ENCODE measurements at places on chromosomes 4 and X.

DNA sequence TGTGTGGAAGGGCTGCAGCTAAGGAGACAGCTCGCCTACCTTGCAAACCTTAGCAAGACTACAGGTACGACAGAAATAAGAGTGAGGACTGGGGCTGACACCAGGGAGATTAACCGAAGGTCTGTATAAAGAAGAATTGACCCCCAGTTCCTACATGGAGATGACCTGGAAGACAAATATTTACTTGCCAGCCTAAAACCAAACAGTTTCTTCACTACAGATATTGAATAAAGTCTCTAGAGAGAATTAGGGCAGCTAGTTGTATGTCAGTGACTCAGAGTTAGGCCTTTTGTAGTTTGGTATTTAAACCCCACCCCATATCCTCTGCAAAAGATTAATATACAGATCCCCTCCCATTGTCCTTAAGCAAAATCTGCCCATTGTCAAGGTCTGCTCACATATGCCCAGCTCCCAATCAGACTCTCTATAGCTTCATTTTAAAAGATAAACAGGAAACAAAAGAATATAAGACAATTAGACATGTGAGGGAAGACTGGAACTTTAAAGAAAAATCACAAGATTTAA, 28.1 kb upstream of the FRMPD3 start:
- no peak for DNase-seq

DNA sequence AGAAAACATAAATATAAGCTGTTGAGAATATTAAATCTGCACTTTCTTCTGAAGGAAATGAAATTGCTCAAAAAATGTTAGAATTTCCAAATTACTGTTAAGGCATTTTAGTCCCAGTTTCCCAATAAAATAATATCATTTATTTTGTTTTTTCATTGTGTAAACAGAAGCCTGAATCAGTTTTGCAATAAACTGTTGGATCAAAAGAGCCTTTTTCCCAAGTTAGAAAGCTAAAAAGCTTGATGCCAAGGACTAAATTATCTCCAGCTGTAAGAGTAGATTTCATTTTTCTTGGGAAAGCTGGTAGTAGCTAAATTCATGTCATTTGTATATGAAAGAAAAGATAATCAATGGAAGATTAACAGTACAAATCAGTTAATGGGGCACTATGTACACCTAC, 95.8 kb downstream of the RNF150 start:
- no peak for DNase-seq

- DNase-seq = no peak
Measured at GRCh38 chr4:145520172-145520571, 38.5 kb downstream of the SMAD1 start.

GRCh38 chr4:176309772-176310171, 10.0 kb upstream of the SPCS3 start:
- DNase-seq = no peak

- DNase-seq = no peak
Measured at GRCh38 chr4:126758493-126758892, 874.3 kb upstream of the INTU start.

DNA sequence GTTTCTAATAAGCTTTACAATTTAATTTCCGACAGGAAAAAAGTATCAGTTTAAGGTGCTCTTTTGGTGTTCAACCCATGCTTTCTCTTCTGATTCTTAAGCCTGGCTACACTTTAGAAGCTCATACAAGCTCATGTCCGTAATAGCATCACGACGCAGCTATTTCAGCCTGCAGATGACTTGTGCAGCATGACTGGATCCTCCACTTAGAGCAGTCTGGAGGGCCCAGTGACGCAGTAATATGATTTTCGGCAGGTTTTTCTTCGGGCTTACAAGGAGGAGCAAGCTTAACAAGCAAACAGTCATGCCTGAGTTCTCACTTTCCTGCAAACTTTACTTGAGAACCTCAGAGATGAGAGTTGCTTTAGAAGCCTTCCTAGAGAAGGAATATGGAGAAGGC, 85.3 kb upstream of the MAML3 start:
- DNase-seq = peak; percentile 42

- no peak for DNase-seq
Measured at GRCh38 chrX:41808047-41808446, 84.1 kb downstream of the GPR82 start.

DNA sequence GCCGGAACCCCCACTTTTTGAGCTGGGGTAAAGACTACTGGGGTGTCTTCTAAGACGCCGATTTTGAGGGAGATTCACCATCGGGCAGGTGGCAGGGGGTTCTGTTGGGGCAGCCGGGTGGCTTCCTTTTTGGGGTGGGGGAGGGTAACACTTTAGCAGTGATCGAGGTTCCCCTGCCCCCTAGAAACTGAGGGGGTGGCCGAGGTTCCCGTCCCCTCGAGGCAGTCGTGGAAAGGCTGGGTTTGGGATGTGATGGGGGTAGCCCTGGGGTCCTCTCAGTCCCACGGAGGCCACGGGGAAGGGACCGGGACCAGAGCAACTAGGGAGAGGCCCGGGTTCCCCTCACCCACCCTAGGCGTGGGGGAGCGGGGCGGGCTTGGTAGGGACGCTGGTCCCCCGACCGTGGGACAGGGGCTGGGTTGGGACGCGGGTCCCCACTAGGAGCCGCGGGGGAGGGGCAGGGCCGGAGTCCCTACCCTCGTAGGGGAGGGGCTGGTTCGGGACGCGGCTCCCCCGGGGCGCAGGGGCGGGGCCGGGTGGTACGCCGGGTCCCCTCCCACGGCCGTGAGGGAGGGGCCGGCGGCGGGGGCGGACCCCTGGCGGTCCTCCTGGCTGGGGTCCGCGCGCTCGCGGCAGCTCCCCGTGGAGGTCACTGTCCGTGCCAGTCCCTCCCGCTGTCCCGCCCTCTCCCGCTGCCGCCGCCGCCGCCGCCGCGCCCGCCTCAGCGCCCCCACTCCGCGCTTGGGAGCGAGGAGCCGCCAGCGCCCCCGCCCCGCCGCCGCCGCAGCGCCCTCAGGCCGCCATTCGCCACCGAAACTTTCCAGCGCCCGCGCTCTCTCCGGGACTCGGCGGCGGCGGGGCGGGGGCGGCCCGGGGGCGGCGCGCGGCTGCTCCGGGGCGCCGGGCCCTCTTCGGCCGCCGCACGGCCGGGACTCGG, at the start of gene TBL1X:
Gene TBL1X (plus strand): TSS at position 624 of the 937 bp plus-strand sequence. CDS start 188,529 bp downstream, outside the sequence.
- DNase-seq = peak; percentile 19

- peak; percentile 14 for DNase-seq
Measured at GRCh38 chr4:105140684-105141490, 5.8 kb upstream of the TET2 start.

DNA sequence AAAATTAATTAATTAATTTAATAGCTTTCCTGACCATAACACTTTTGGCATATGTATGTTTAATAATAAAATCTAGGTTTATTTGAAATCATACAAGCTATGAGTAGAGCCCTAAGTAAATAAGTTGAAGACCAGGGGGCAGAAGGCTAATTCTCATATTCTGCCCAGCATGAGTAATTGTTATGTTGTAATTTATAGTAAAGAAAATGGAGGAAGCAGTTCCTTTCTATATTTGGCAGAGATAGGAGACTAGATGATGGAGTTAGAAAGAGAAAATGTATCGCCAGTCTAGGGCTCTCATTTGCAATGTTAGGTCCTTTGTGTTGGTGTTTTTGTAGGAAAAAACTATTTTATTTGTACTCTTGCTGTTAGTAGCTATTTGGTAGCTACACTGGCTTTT, 89.1 kb downstream of the FNIP2 start:
- no peak for DNase-seq

GRCh38 chr4:12889054-12889453, 595.1 kb downstream of the RAB28 start:
- no peak for DNase-seq

GRCh38 chrX:119249891-119250290, 13.8 kb downstream of the PGRMC1 start:
- DNase-seq = no peak

DNA sequence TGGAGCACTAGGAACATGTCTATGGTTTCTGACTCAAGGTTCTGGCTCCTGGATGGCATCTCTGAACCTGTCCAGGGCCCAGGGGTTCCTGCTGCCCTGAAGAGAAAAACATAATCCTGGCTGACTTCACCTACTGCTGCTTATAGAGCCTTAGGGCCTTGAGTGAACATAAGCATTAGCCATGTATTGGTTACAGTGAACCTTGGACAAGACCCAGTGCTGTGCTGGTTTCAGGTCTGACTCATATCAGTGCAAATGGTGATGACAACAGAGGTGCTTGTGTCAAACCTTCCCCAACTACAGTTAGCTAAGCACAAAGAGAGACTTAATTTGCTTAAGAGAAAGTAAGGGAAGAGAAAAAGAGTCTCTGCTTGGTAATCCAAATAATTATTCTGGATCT, 1047.2 kb downstream of the GLUD2 start:
- DNase-seq = no peak

GRCh38 chrX:139203651-139204570, 326.6 kb upstream of the F9 start:
- DNase-seq = peak; percentile 26

DNA sequence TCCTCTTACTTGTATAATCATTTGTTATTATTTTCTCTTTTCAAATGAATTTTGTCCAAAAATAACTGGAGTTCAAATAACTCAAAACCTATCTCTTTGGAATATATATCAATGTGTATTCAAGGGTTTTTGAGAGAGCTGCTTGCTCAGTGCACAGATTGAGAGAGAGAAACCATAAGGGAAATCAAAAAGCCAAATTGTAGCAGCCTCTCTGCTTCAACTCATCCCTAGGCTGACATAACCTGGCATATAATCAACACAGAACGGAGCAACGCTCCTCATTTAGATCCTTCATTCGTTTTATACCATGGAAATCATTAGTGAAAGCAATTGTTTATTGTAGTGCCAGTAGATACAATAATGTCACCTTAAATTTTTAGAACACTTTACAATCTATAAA, 1.8 kb upstream of the GPM6A start:
- no peak for DNase-seq

DNA sequence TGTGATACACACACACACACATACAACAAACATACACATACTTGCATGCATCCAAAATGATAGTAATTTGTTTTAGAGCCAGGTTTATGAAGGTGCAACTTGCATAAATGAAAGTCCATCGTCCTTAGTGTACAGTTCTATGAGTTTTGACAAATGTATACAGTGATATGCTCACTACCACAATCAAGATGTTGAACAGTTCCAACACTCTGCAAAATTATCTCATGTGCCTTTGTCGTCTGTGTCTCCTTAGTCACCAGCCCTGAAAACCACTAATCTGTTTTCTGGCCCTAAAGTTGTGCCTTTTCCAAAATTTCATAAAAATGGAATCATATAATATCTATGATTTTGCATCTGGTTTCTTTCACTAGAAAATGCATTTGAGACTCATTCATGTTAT, 67.8 kb upstream of the ANXA3 start:
- no peak for DNase-seq

GRCh38 chr4:59374416-59374815, 1825.7 kb upstream of the ADGRL3 start:
- DNase-seq = no peak

DNA sequence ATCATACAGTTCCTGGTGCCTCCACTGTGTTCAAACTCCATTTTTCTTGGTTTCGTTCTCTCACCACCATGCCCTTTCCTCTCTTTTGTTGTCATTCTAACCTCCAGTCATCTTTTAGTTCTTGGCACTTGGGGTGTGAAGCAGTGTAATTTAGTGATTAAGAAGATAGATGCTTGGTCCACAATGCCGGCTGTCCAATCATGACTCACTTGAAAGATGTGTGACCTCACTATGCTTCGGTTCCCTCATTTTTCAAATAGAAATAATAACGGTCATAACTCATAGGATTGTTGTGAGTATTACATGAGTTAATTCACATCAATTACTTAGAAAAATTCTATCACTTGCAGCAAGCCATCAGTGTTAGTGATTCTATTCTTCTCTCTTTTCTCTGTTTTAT, 327.8 kb downstream of the ADGRL3 start:
- DNase-seq = no peak

DNA sequence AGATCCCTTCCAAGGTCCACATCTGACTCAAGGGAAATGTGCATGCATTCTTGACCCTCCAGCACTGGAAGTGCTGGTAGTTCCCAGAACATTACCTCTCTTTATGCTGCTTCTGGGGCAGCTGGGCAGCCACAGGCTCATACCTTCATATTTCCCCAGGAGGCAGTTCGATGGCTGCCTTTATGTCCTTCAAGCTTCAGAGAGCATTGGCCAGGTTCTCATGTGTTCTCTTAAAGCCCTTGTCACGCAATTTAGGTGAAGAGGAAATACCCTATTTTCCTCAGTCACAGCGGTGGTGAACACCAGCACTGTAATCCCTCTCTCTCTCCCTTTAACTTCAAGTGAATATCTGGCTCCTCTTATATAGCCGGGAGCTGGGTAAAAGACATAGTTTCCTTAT, 134.3 kb downstream of the MID1IP1 start:
- no peak for DNase-seq

DNA sequence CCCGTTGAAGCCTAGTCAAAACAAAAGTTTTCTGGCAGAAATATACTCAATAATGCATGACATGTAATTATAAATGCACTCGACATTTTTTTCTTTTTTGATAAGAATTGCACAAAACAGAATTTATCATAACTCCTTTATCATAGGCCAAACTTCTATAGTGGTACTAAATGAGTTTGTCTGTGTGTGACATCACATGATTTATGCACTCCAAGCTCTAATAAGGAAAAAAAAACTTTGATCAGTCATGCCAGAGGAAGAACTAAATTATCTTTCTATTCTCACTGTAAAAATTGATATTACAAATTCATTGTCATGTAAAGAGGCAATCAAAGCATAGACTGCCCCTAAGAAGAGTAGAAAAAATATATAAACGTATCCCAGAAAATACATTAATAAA, 112.4 kb upstream of the NOCT start:
- no peak for DNase-seq

DNA sequence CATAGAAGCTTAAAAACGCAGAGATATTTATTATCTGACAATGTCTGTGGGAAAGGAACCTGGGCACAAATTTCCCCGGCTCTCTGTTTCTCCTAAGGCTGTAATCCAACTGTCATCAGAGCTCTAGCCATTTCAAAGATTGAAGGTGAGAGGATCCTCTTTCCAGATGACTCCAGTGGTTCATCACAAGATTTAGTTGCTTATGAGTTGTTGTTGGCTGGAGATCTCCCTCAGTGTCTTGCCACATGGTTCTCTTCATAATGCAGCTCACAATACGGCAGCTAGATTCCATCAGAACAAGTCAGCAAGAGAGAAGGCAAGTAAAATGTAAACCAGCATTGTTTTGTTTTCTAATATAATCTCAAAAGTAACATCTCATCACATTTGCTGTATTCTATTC, 369.4 kb downstream of the GASK1B start:
- DNase-seq = no peak

GRCh38 chr4:112775801-112776200, 138.9 kb downstream of the LARP7 start:
- no peak for DNase-seq

DNA sequence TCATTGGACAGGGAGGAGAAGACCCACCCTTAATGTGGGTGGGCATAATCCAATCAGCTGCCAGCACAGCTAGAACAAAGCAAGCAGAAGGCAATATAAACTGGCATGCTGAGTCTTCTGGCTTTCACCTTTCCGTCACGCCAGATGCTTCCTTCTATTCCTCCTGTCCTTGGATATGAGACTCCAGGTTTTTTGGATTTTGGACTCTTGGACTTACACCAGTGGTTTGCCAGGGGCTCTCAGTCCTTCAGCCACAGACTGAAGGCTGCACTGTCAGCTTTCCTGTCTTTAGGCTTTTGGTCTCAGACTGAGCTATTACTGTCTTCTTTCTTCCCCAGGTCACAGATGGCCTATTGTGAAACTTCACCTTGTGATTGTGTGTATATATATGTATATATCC, 32.2 kb upstream of the UGT2B4 start:
- no peak for DNase-seq

- DNase-seq = peak; percentile 60
Measured at GRCh38 chr4:66328803-66329574, 658.7 kb upstream of the EPHA5 start.
